MM.1S (cell line): ENCODE measurements at places on chromosomes 6 and 20.

DNA sequence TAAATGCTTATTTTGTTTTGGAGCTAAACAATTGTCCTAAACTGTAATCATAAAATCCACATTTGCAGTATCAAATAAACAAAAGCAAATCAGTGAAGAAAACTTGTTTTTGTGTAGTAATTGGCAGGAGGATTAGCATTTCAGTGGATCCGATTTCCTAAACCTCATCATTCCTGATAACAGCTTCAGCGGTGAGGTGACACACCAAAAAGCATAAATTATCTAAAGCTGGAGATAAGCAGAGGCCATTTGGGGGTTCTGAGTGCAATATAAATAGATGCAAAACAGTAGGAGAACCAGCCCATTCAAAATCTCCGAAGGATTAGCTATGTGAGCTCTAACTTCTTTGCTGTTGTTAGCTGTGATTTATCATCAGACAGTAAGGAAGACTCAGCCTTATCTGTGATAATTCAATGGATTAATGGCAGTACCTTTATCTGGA, 235.8 kb downstream of the EPHA7 start:
- DNase-seq: no peak

DNA sequence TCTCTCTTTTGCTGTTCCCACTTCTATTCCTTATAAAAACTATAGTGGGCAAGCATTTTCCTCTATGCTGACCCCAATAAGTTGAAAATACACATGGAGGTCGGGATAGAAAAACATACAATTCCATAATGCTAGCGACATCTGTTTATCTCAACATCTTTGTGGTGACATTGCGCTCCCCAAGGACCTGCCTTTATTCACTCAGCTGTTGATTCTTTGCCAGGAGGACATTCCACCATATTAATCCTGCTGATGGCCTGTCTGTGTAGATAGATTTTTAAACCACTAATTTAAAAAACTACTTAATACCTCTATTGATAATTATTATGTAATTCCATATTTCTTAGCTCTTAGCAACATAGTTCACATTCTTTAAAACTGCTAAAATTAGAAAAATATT, 555.3 kb upstream of the MAP3K7 start:
- no peak for DNase-seq

DNA sequence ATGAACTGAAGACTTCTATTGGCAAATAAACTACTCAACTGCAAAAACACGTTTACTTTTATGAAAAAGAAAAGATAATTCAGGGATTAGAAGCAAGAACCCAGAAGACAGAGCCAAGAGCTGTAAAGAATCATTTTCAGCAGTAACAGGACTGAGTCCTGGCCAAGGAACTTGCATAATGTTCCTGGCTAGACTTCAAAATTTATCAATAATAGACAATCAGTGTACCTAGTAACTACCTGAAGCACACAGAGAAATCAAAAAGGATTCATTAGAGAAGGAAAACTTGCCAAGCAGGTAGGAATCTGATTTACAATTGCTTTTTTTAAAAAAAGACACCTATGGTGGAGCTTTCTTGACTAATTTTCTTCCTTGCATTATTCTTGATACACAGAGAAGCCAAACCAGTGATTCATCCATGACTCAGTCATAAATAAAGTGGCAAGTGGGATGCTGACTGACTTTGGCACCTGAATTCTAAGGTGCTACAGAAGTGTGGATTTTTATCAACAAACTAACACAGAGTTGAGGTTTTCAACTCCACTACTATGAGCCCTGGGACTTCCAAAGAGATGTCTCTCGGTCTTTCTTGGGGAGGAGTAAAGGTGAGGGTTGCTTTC, 281.3 kb downstream of the BMP7 start:
- no peak for DNase-seq

GRCh38 chr6:56875961-56876360, 78.9 kb upstream of the BEND6 start:
- no peak for DNase-seq

DNA sequence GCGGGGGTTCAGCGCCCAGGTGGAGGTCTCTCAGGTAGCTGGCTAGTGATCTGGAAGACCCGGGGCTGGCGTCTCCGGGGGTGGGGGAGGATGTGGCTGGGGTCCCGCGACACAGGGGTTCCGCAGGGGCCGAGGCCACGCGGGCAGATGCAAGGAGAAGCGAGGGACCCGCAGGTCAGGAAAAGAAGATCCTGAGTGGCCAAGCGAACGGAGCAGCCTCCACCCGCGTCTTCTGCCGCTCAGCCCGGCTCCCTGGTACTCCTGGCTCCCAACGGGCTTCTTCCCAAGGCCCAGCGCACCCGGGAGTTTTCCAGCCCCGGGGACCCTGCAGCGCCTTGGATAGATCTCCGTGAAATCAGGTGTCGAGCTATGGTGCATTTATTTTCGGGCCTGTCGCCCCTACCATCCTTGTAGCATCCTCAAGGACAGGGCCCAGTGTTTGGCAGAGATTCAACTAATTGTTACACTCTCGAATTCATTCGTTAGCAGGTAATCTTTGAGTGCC, 682 bp upstream of the CHD6 start:
- DNase-seq: no peak

GRCh38 chr6:101294676-101295075, 98.8 kb upstream of the GRIK2 start:
- DNase-seq: no peak

GRCh38 chr20:21344206-21344900, 41.2 kb downstream of the XRN2 start:
- no peak for DNase-seq

- no peak for DNase-seq
Observed at GRCh38 chr6:34300332-34300751, 51.5 kb upstream of the SMIM29 start.

DNA sequence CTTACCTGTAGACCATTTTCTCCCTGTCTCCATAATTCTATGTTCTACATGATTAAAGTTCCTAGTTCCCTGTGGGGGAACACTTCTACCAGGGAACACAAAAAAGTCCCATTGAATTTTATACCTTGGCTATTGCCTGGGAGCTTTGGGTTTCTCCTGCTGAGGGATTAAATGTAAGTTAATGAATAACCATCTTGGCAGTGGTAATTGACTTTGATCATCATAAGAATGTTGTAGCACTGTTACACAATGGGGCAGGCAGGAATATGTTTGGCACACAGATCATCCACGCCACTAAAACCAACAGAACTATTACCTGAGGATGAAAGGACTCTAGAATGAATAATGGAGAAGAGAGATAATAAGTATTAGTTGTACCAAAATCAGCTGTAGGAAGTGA, 1106.2 kb upstream of the GJE1 start:
- no peak for DNase-seq

- DNase-seq: peak; percentile 46
Observed at GRCh38 chr20:11130554-11131166, 456.9 kb upstream of the JAG1 start.

DNA sequence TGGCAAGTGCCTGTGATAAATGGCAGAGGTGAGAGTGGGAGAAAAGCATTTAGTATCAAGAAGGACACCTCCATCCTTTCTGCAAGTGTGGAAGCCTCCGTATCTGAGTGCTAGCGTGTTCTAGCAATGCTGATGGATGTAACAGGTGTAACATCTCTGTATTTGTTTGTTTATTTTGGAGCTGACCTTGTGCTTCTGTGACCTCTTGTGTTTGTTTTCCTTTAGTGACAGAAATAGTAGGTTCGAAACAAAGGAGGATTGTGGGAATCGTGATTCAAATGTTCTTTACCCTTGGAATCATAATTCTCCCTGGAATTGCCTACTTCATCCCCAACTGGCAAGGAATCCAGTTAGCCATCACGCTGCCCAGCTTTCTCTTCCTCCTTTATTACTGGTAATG, 60.4 kb downstream of the SLC22A3 start:
- no peak for DNase-seq

DNA sequence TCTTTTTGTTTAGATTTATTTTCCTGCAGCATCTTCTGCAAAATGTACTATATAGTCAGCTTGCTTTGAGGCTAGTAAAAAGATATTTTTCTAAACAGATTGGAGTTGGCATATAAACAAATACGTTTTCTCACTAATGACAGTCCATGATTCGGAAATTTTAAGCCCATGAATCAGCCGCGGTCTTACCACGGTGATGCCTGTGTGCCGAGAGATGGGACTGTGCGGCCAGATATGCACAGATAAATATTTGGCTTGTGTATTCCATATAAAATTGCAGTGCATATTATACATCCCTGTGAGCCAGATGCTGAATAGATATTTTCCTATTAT, 3.2 kb downstream of the FOXC1 start:
- no peak for DNase-seq

GRCh38 chr6:98014442-98015201, 731.6 kb upstream of the MMS22L start:
- DNase-seq: no peak

DNA sequence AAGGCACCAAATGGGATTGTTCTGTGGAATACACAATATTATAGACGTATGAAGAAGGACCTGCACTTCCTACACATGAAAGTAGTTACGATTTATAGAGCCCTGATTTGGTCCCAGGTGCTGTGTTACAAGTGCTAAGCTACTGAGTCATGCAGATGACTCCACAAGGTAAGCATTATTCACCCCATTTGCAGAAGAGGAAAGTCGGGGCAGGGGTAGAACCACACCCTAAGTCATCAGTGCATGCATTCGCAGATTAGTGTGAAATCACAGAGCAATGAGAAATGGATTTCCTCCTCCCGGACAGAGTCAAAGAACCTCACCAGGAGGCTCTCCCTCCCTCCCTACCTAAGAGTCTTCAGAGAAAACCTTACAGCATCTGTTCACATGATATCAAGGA, 279.5 kb downstream of the LRFN2 start:
- no peak for DNase-seq

GRCh38 chr6:68194846-68195478, 440.1 kb upstream of the ADGRB3 start:
- no peak for DNase-seq

GRCh38 chr6:2186516-2186915, 58.9 kb downstream of the GMDS start:
- no peak for DNase-seq

GRCh38 chr6:159002432-159003155, 2.6 kb upstream of the RSPH3 start:
- DNase-seq: no peak

GRCh38 chr6:169527306-169527705, 174.5 kb downstream of the WDR27 start:
- DNase-seq: no peak

DNA sequence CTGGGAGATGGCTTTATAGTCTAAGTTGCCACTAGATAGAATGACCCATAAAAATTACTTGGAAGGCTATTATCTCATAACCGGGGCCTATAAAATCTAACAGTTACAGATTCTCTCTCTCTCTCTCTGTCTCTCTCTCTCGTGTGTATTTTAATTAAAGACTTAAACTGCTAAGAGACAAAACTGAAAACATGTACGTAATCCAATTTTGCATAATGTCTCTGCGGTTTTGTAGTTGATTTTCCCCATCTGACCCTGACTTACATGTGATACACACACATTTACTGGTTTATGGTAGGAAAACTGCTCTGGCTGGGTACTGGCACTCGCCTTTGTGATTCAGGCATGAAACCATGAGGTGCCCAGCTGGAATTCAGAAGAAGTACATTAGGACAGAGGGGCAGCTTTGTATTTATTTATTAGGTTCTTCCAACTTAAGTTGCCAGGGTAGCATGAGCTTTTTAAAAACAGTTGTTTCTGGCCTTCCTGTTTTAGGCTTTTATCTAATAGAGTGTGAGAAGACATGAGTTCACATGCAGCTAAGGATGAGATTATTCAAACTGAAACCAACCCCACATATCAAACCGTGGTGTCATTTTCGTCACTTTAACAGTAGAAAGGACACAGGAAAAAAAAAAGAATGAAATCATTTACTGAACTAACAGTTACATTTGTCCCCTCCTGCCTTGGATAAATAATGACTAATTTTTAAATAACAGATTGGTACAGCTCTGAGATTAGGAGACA, 182.5 kb downstream of the GMPR start:
- peak; percentile 61 for DNase-seq

DNA sequence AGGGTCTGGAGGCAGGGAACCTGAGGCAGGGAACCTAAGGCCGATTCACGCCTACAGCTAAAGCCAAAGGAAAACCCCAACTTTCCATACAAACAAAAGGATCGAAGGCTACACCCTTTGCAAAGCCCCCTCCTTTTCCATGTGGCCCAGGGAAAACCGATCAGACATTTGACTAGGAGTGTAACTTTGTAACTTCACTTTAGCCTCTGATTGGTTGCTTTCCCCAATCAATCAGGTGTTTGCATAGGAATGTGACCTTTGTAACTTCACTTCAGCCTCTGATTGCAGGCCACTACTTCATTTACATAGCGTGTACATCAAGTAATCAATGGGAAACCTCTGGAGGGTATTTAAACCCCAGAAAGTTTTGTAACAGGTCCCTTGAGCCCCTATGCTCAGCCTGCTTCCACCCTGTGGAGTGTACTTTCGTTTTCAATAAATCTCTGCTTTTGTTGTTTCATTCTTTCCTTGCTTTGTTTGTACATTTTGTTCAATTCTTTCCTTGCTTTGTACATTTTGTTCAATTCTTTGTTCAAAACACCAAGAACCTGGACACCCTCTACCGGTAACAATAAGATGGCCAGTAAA, 43.3 kb downstream of the CHD6 start:
- DNase-seq: no peak

DNA sequence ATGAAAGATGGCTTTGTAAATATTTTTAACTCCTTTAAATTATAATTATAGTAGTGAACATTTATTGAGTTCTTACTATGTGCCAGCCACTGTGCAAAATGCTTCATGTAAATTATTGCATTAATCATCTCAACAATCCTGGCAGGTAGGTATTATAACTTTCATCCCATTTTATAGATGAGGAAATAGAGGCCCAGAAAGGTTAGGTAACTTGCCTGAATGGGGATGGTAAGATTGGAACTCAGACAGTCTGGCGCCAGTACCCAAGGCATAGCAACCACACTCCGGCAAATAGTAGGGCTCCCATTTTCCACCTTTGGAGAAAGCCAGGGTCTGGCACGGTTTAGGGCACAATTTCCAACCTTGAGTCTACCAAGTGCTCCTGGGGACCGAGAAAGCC, 129.8 kb downstream of the VEGFA start:
- no peak for DNase-seq

GRCh38 chr6:131629651-131630050, 1.6 kb upstream of the MED23 start:
- no peak for DNase-seq

DNA sequence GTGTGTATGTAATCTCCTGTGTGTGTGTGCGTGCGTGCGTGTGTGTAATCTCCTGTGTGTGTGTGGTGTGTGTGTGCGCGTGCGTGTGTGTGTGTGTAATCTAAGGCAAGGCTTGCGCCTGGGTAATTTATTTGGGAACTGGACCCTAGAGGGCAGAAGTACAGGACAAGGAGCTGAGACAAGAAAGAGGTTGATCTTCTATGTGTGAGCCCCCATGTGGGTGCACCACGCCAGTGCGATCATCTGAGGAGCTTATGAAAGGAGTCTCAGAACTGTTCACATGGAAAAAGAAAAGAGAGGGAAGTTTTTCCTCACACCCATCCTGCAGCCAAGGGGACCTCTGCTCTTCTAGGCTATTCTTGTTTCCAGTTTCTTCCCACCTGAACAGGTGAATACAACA, 220.1 kb upstream of the GGTLC1 start:
- no peak for DNase-seq

- DNase-seq: no peak
Observed at GRCh38 chr6:155085582-155086257, 90.6 kb downstream of the TIAM2 start.
